ACHN (cell line): ENCODE measurements at places on chromosomes 6 and 20.

DNA sequence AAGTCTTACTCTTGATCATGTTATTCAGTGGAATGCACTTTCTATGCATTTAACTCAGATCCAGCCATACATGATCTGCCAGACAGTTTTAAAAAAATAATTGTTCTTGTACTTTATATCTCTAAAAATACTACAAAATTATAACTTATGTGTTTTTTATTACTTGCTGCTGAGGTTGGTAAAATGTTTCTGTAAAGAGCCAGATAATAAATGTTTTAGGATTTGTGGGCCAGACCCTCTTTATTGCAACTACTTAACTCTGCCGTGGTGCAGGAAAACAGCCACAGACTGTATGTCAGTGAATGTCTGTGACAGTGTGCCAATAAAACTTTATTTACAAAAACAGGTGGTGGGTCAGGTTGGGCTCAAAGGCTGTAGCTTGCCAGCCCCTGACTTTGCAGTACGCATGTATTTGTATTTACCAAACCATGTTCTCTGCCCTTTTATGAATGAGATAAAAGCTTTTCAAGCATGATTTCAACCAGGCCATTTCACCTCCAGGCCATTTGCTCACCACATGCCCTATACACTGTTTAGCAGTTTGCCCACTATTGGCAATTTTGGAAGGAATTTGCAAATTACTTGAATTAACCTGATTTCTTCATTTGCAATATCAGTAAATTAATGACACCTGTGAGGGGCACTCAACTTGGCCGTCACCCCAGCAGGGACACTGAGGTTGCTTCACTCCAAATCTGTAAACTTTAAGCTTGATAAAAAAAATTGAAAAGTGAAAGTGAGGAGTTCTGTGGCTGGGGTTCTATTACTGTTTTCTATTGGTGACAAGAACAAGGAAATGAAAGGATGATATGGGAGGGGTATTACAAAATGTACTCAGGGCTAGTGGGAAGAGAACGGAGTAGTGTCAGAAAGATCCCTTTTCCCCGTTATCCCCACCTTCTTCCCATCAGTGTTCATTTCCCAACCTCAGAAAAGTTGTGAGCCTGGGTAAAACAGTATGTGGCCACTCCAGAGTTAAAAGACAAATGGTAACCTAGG, 133.4 kb downstream of the CEBPB start:
- no peak for DNase-seq

- no peak for DNase-seq
These were observed 165.2 kb upstream of the TSHZ2 start for GRCh38 chr20:52806918-52807317.

- no peak for DNase-seq
These were observed 217.2 kb downstream of the IBTK start for GRCh38 chr6:82030301-82030700.

GRCh38 chr6:81969814-81970213, 217.3 kb upstream of the TENT5A start:
- no peak for DNase-seq

GRCh38 chr6:109082188-109082577, 12.5 kb downstream of the SESN1 start:
- no peak for DNase-seq

GRCh38 chr6:141403827-141404226, 728.9 kb upstream of the GJE1 start:
- no peak for DNase-seq

- DNase-seq, result no peak
These were observed 16.4 kb downstream of the FOXQ1 start for GRCh38 chr6:1328129-1328800.

GRCh38 chr6:159092631-159093030, 47.8 kb upstream of the TAGAP start:
- DNase-seq, result no peak

DNA sequence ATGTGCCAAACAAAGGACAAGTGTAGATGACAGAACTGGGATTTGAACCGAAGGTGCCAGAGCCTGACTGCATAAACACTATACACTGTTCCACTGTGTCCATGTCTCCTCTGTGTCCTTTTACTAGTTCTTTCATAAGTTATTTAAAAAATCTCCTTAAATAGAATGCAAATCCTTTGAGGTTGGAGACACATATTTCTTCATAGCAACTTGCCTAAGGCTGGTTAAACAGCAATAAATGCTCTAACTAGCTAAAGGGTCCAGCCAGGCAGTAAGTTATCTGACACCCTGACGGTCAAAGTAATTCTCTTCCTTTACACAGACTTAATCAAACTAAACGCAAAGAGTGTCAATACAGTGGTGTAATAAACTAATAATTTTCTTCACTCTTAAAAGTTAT, 76.2 kb upstream of the TRAF3IP2 start:
- DNase-seq, result no peak

DNA sequence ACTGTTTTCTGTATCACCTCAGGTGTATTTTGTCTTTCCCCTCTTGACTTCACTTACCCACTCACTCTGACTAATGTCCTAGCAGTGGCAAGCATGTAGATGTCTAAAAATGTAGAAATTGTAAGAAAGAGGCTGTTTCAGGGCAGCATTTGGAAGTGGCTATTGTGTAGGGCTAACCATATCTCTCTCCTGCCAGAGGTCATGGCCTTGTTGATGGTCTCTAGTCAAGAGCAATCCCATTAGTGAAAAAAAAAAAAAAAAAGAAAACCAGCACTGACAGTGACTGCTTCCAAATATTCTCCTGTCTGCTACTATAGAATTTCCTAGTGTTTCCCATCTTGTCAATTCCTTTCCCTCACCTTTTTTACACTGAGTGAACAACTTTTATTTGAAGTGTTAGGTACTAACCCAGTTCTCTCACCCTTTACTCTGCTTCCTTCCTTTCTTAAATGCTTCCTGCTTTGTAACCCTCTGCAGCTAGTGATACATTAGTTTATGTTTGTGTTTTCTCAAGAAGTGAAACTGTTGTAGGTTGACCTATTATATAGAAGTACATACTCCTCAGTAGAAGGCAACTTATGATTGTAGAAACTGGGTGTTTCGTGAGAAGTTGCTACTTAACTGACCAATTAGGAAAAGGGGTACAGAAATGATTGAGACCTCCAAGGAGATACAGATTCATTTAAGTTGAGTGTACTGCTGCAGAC, 174.1 kb upstream of the PTPRK start:
- DNase-seq, result no peak

GRCh38 chr6:168554472-168554871, 113.5 kb downstream of the SMOC2 start:
- DNase-seq, result no peak

DNA sequence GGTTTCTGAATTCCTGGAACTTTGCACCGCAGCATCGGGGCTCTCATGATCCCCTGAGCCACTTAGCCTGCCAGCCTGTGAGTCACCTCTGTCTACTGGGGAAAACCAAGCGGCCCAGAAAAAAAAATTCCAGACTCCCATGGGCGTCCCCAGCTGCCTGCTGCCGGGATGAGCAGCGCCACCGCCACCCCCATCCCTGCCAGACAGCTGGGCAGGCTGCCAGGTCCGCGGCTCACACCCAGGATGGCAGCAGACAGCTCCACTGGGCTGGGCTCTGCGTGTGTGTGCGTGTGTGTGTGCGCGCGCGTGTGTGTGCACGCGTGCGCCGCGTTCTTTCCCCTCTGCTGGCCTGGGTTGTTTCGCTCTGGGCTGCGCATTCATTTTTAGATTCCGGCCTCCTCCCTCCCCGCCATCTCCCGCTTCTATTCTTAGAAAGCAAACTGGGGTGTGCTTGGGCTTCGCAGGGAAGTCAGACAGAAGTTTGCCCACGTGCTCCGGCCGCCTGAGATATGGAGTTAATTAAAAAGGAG, 38.9 kb upstream of the PMEPA1 start:
- peak; percentile 90 for DNase-seq

GRCh38 chr6:5457041-5457440, 195.7 kb downstream of the FARS2 start:
- DNase-seq, result peak; percentile 38

DNA sequence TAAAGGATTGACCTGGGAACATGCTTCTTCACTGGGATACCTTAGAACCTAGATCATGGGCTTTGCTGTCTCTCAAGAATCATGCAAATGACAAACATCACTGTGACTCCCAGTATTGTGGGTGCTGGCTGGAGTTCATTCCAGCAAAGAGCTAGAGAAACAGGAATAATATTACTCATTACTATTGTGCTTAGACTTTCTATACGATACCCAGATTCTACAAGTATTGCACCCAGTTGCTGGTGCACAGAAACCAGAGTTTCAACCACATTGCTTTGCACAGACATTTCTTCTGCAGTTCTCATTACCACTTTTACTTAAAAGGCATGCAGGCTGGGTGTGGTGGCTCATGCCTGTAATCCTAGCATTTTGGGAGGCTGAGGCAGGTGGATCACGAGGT, 220.4 kb upstream of the ZNF217 start:
- no peak for DNase-seq

DNA sequence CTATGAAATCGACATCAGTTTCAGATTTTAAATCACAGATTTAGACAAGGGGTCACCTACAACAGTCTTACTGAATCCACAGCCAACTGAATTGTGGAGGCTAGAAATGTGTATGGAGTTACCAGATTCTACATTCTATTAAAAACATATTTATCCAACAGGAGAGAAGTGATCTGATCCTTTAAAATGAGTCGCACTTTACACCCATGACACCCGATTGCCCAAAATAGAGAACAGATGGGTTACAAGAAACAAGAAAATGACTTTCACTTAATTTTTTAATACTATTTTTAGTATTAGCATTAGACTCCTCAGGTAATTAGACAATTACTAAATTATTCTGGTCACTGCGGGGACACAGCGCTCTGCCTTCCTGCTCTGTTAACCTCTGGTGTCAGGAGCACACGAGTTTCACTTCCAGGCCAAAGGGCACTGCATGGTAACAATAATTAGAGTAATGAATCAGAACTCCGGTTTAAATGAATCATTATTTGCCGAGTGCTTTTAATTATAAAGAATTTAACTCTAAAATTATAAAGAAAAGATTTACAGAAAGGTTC, 108.6 kb downstream of the ATP9A start:
- DNase-seq, result no peak

DNA sequence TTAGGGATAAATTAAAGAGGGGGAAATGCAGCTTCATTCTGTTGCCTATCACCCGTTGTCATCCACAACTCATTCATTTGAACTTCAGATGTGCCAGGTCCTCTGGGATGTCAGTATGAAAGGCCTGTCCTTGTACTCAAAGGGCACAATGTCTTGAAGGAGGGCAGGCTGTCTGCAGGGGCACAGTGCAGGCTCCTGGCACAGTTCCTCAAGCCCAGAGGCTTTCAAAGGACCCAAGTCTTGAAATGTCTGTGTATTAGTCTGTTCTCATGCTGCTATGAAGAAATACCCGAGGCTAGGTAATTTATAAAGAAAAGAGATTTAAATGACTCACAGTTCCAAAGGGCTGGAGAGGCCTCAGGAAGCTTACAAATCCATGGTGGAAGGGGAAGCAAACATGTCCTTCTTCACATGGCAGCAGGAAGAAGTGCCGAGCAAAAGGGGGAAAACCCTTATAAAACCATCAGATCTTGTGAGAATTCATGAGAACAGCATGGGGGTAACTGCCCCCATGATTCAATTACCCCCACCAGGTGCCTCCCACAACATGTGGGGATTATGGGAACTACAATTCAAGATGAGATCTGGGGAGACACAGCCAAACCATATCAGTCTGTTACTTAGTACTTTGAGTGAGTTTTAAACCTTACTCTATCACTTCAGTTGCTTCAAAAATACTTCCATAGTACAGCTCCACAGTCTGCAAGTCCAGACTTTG, 9.4 kb downstream of the SNX9 start:
- no peak for DNase-seq

DNA sequence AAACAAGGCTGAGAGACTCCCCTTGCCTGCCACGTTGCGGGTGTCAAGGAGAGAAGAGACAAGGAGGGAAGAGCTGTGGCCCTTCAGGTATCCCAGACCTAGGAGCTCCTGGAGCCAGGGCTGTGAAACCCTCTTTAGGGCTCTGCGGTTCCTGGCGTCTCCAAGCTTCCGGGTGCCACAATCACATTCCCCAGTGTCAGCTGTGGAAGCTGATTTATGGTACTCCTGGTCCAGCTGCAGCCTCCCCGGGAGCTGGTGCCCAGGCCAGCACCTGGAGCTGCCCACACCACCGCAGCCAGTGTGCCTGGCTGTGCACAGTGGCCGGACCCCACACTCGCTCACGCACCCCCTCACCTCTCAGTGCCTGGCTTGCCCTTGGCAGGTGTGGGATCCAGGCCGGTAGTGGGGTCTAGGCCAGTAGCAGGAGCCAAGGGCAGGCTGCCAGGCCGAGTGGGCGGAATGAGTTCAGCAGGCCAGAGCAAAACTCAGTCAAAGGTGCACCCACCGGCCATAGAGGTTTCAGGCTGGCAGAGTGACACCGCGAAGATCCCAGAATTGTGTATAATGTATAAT, 58.9 kb upstream of the L3MBTL3 start:
- DNase-seq, result no peak

DNA sequence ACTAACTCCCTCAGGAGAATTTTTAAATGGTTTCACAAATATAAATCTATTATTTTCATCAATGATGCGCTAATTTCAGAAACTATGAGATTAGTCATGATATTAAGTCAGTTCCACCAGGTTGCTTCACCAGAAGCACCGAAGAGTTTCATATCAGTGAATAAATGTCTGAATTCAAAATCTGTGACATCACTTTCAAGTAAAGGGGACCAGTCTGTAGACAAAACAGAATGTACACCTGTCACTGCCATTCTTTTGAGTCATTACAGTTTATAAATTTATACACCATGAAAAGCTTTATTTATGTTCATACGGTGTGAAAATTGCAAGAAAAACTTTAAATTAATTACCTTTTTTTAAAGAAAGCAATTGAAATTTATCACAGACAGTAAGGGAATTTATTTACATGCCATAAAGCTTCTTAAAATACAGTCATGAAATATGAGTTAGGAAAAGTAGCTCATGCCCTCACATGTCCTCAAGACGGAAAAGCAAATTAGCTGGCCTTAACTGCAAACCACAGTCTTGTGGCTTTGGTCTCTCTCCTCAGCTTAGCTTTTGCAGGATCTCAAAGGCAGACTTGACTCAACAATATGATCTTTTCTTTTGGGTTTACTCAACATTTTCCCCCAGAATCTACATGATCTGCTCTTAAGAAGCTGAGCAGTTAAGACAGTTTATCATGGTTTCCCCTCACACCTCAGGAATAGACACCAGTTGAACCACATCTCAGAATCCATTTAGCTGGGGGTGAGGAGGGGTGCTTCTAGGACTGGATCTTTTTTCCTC, 177.7 kb upstream of the MCHR2 start:
- DNase-seq, result no peak

DNA sequence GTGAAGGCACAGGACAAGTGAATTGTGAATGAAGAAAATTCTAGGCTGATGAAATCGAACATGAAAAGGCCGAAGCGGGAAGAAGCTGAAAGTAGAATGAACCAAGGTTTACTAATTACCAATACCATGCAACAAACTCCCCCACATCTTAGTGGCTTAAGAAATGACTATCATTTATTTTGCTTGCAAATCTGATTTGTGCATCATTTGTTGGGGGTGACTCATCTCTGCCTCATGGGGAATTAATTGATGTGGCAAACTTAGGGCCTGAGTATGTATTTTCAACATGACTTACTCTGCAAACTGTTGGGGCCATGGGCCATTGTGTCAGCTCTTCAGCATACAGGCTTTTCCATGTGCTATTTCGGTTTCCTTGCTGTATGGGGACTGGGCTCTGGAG, 26.8 kb downstream of the PPP1R14C start:
- DNase-seq, result no peak
